ENCODE measurements at places on chromosomes 7 and 10.

DNA sequence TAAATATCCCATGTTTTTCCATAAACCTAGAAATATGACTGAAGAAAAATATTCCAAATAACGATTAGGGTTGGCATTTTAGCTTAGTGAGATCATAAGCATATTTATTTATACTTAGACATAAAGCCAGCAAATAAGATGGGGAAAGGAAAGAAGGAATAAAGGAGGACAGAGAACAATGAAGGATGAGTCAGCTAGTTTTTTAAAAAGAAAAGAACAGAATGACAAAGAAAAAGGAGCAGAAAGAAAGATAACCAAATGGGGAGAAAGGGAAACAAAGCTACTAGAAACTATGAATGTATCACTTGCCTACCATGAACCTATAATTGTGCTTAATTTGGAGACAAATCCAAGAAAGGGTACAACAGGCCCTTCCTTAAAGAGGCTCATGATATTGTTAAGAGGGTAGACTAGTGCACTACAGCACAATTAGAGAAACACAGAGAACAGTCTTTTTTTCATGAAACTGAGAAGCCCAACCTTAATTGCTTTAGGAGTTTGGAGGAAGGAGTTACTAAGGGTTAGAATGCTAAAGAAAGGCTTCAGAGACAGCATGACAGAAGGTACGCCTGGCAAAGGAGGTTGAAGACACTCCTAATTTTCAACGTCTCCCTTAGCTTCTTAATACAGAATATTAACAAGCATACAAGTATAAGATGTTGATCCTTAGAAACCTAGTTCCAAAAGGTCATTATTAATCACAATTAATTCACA is 23.9 kb downstream of the HERPUD2 start:
- no peak for DNase-seq

GRCh38 chr10:11012421-11013295 is 5.0 kb upstream of the CELF2 start:
- DNase-seq = no peak

DNA sequence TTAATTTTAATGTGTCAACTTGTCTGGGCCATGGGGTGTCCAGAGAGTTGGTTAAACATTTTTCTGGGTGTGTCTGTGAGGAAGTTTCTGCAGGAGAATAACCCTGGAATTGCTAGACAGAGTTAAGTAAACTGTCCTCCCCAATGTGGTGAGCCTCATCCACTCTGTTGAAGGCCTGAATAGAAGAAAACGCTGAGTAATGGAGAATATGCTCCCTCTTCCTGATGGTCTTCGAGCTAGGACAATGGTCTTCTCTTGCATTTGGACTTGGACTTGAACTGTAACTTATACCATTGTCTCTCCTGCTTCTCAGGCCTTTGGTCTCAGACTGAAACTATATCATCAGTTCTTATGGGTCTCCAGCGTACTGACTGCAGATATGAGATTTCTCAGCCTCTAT is 296.0 kb upstream of the IMMP2L start:
- DNase-seq = no peak

GRCh38 chr7:129083525-129083924 is 28.6 kb upstream of the TNPO3 start:
- no peak for DNase-seq

DNA sequence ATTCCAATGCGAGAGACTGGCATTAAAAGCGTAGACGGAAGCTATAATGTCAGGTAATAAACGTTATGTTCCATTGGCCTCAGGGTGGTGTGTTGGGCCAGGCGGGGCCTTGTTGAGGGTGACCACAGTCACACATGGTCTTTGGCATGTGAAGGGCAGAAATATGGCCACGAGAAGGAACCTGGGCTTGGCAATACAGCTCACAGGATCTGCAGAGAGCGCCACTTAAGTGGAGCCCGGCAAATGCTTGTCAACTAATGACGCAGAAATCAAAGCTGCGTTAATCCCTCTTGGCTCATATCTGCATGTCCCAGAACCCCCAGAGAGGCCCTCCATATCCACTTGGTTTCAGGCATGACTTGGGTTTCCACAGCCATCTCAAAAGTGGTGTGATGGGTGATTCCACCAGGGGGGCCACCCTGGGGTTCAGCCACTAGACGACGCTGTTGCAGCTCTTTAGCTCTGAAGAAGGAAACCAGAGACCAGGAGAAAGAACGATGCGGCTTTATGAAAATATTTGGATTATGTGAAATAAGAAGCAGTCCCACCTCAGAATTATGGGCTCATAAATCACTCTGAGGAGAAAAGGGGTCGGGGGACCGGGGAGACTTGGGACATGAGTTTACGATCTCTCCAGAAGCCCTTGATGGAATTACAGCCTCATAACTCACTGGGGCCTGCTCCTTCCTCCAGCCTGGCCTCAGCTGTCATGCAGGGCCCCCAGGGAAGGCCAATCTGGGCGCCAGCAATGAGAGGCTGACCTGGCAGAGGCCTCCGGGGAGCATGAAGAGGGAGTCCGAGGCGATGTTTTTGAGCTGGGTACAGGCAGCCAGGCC is 462.5 kb downstream of the PLXNA4 start:
- DNase-seq = no peak

DNA sequence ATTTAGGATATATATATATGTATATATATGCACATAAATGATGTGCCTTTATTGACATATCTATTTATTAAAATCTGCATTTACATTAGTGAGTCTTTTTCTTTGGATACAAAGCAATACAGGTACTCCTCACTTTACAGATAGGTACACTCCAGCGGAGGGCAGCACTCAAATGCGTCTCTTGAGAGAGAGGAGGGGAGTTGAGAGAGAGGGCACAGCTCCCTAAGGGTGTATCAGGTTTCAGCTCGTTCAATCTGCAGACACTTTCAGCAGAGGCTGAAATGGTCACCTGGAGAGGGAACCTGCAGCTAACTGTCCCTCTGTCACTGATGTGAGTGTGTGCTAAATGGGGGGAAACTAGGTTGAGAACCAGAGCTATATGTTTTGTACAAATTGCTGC is 21.5 kb downstream of the C10orf53 start:
- no peak for DNase-seq

DNA sequence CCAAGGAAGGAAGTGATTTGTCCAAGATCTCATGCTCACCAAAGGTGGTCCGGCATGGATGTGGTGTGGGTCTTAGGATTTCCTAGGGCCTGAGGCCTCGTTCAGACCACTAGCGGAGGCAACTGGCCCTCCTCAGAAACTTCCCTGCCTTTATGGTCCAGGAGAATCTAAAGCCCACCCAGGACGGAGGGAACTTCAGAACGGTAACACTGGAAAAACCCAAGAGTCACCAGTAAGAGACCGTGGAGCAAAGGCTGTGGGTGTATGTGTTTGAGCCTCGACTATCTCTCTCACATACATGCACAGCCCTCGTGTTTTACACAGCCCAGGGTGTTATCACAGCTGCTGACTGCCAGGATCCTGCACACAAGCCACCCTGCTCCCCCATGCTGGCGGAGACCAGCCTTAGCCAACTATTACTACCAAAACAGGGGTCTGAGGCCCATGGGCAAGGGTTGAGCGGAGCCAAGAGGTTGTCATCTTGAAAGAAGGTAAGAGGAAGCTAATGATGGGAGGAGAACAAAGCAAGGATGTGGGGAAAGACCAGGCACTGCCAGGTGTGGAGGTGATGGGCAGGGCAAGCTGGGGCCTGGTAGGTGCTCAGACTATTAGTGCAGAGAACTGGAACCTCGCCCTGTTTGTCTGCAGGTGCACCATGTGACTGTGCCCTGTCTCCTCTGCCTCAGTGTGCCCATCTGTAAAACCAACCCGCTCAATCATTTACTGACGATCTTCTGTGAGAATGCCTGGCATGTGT is 170.2 kb upstream of the ZMIZ1 start:
- no peak for DNase-seq

GRCh38 chr10:102633848-102634247 is 10.4 kb upstream of the TRIM8 start:
- DNase-seq = no peak
